RPMI8226 (cell line): ENCODE measurements at places on chromosomes 7 and 10.

DNA sequence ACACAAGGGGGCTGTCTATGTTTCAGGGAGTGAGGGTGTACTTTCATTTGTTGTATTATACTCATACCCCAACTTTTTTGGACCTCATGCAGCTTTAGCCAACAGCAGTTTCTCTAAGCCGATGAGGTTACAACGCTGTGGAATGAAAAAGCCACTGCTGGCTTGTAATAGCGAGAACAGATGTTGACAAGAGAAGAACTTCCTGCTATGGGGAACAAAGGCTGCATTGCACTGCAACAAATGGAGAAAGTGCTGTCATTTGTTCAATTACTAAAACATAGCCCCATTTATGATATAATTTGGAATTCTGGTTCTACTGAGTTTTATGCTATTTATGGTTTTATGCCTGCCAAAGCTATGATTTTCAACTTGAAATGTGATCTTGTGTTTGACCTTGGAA, 104.2 kb upstream of the TMEM72 start:
- DNase-seq: no peak

DNA sequence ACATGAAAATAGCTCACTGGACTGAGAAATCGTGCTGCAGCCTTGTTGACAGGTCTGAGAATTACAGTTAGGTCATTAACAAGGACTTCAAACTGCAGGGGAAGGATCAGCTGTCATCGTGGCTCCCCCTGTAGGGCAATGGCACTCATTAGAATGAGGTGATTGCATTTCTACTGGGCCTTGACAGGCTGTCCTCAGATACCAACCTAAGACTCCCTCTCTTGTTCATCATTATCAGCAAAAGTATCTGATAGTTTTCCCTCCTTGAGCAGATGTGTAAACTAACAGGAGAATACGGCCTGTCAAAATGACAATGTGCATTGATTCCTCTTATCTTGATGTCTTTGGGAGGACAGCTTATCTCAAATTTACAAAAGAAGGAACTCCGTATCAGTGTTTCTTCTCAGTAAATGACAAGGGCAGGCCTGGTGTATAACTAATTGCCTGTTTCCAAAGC, 648.5 kb upstream of the LRRN3 start:
- DNase-seq: peak; percentile 63

DNA sequence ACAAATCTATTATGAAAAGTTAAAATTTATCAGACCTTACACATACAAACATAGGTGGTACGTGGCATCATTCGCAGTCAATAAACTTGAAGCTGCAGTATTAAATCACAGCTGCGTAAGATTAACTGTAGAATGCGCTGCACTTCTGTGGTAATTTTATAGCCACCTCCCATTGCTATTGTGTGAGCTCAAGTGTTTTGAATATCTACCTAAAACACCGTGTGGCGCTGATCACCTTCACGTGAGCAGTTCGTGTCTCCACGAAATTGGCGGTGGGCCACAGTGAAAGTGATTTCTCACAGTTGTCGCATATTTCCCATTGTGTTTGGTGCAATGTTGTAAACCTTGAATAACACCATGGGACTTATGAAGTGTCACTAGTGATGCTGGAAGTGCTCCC, 102.8 kb downstream of the PLPP4 start:
- DNase-seq: no peak

DNA sequence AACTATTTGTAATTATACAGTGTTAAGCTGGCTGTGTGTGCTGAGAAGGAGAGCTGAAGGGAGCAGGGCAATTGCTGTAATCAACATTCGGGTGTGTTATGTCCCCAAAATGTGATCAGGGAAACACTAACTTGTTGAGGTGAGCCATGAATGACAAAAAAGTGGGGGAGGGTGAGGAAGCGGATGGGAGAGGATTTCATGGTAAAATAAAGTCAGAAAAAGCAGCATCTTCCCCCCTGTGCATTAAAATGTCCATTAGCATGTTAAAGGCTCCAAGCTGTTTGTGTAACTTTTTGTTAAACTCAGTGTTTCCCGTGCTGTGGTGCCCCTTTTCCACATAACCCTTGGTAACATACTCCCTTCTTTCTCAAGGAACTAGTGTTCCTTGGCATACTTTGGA, 84.9 kb downstream of the ARID5B start:
- DNase-seq: no peak

GRCh38 chr10:133044401-133044811, 43.3 kb upstream of the ADGRA1 start:
- DNase-seq: no peak

DNA sequence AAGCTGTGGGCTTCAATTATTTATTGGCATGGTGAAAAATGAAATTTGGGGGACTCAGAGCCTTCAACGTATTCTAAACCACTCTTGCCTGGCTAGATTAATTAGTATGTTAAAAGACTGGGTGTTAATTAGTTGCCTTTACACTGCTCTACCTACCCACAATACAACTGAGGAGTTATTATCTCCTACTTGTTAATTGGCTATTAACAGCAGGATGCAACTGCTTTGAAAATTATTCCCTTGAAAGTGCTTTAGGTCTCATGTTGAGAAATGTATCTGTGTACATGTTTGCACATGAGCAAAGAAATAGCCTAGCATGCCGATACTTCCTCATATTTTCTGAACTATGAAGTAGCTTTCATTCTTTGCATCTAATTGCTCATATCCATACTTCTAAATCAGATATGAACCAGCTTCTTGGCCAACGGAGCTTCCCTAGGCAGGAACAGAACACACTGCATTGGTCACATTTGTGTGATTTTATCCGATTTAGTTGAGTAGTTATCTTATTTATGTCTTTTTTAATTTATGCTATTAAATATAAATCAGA, 155.8 kb downstream of the GPAM start:
- DNase-seq: no peak

DNA sequence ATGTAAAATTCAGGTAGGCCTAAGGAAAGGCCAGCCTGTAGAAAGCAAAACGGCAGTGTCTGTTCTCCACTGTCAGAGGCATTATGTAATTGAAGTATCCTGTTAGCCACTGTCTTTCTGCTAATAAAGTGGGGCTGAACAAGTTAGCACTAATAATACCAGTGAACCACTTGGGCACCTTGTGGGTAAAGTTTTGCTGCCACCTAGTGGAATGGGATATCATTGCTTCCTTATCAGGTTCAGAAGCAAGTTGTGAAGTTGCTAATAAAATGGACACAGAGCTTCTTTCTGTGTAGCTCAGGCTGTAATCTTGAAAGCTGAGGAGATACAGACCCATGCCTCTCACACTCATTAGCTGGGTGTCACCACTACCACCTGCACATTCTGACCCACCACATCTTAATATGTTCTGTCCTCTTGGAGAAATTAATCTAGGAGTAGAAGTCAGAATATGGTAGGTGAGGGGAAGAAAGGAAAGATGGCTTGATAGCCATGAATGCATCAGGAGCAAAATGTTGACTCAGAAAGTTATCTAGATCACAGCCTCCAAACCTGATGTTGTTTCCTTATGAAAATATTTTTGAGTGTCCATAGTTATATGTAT, 175.1 kb downstream of the SEPTIN7 start:
- peak; percentile 80 for DNase-seq

DNA sequence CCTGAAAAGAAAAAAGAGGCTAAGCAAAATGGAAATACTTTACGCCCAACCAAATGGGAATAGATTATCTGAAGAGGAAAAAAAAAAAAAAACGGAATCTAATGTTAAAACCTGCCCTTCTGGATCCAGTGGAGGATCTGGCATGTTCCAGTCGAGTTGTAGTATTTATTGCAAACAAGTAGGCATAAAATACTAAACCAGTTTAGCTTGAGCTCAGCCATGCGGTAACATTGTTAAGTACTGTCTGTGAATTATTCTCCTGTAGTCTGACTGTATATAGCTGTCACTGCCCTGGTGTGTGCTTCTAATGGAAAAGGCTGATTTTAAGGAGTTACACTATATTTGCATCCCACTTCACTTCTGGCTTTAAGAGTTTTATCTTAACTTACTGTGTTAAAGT, 40.3 kb downstream of the CELF2 start:
- no peak for DNase-seq

DNA sequence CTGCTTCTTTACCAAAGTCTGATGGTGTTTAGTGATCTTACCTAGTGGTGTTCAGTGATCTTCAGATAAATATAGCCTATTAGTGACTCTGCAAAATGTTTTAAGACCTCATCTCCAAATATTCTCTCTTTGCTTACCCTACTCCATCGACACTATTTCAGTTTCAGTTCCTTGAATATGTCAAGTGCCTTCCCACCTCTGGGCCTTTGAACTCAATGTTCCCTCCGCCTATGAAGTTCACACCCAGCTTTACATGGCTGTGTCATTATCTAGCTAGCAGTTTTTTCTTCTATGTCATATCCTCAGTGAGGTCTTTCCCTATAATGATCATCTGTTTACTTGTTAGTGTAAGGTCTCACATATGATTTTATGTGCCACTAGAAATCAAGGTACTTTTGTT, 322.6 kb downstream of the DGKB start:
- DNase-seq: peak; percentile 86

GRCh38 chr10:48519481-48520183, 85.2 kb downstream of the ARHGAP22 start:
- DNase-seq: no peak

- no peak for DNase-seq
Measured at GRCh38 chr10:27578316-27578715, 74.2 kb downstream of the RAB18 start.

- DNase-seq: no peak
Measured at GRCh38 chr7:56157238-56157790, 41.1 kb upstream of the NUPR2 start.

DNA sequence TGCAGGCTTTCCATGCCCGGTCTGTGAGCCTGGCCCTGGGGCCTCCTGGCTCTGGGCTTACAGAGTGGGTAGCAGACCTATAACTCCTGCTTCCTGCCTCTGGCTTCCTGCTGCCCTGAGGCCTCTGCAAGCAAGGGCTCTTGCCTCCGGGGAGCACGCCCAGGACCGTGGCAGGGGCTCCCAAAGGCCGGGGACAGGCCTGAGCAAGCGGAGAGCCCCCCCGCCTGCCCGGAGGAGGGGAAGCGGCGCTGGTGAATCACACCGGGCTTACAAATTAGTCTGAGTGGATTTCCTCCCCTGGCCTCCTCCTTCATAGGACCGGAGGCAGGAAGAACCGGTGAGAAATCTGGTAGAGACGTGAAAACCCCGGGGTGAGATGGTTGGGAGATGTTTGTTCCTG, 1.5 kb upstream of the MYL10 start:
- DNase-seq: no peak

DNA sequence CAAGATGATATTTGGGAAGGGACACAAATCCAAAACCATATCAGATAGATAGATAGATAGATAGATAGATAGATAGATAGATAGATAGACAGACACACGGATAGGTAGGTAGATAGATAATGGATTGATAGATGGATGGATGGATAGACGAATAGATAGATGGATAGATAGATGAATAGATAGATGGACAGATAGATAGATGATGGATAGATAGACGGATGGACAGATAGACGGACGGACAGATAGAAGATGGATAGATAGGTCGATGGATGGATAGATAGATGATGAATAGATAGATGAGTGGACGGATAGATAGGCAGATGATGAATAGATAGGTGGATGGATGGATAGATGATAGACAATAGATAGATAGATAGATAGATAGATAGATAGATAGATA, 39.8 kb downstream of the NPTX2 start:
- no peak for DNase-seq

- no peak for DNase-seq
Measured at GRCh38 chr10:58063861-58064480, 203.7 kb downstream of the IPMK start.

GRCh38 chr10:10587744-10588393, 429.8 kb upstream of the CELF2 start:
- no peak for DNase-seq

DNA sequence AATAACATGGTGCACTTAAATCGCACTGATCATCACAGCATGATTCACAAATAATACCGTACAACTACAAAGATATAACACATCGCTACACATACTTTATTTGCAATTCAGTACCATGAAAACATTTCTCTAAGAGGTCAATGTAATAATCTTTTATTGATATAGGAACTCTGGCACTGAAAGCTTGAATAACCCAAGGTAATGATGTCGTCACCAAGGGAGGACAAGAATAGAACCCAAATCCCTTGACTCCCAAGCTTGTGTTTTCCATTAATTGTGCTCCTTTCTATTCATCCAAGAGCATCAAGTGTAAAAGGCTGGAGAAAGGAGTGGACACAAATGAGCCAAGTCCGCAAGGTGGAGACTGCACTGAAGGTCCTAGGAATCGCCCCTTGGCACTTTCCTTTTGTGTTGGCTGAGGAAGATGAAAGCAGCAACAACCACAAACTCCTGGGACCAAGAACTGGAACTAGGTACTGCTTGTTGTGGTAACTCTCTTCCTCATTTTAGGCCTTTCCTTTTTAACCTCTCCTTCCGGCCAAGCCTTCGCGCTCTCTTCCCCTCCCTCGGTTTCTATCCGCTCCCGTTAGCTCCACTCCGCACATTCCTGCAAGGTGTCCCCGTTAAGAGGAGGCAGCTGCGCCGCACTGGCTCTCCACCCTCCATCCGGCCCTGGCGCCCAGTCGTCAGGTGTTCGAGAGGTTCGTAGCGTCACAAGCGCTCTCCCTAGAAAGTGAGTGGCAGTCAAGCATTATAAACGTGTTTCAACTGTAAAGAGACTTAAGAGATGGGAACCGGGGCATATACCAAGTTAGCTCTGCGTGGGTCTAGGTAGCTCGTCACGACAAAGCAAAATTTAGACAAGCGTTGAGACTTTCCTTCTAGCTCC, 1.0 kb upstream of the CBLL1 start:
- DNase-seq: peak; percentile 84

DNA sequence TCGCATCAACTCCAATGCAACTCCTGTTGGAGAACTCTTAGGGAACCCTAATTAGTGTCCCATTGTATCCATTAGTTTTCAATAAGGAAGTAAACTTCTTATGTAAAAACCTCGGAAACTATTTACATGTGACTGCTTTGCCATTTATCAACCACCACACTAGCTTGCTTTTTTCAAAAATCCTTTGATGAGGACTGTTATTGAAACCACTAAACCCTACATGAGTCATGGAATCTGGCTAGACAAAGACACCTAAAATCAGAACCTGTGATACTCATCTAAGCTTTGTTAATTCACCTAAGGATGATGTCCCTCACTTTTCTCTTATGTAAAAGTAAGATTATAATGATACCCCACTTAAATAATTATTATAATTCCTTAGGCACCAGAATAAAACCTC, 414.1 kb upstream of the ETV1 start:
- no peak for DNase-seq

- DNase-seq: no peak
Measured at GRCh38 chr7:983004-983615, at the start of gene CYP2W1. CYP2W1 (plus strand) TSS chr7:983181; CDS start chr7:983212, 31 bp downstream.

DNA sequence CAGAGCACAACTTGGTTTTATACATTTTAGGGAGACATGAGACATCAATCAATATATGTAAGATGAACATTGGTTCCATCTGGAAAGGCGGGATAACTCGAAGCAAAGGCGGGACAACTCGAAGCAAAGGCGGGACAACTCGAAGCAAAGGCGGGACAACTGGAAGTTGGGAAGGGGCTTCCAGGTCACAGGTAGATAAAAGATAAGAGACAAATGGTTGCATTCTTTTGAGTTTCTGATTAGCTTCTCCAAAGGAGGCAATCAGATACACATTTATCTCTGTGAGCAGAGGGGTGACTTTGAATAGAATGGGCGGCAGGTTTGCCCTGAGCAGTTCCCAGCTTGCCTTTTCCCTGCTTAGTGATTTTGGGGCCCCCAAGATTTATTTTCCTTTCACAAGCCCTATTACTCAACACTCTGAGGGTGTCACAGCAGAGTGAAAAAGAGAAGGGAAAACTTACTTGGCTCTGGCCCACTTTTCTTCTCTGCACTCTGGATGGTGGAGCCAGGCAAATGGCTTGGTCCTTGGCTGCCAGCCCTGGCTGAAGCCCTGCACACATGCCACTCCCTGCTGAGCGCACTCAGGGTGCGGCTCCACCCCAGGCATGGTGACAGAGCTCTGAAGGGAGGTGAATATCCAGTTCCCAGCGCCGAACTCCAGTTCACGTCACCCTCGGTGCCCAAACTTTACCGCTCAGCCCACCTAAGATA, 46.7 kb downstream of the PARD3 start:
- no peak for DNase-seq
